ENCODE measurements at places on chromosomes 3 and 15.

GRCh38 chr3:53680028-53680427 is 166.2 kb downstream of the CHDH start:
- no peak for DNase-seq

DNA sequence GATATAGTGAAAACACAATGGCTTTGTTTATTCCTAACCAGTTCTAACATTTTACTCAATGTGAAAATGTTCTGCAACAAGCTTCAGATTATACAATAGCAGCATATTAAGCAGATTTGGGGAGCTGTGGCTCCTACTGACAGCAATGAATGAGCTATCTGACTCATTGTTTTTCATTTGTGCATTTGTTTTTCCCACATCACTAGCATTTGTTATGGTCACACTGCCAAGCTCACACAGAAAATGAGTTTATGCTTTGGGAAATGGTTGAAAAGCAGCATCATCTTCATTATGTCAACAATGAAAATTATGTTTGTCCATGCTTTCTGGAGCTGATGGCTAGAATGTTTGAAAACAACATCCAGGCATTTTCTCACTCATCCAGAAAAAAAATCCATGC is 53.5 kb downstream of the ZPLD1 start:
- DNase-seq: no peak

DNA sequence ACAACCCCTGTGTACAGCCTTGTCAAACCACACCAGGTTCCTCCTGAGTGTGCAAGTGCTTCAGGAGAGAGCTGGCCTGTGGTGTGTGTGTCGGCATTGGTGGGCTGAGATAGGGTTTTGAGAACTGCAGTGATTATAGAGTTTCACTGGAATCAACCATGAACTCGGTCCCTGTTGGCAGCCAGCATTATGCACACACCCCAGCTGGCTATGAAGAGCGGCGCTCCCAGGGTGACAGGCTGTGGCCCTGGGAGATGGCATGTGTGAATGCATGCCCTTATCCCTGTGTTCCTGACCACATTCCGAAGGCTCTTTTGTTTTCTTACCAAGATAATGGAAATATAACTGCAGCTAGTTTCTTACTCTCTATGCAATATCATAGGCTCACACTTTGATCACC is 101.8 kb downstream of the SNRK start:
- no peak for DNase-seq

- DNase-seq: no peak
Observed at GRCh38 chr3:24589931-24590880, 95.6 kb upstream of the THRB start.

DNA sequence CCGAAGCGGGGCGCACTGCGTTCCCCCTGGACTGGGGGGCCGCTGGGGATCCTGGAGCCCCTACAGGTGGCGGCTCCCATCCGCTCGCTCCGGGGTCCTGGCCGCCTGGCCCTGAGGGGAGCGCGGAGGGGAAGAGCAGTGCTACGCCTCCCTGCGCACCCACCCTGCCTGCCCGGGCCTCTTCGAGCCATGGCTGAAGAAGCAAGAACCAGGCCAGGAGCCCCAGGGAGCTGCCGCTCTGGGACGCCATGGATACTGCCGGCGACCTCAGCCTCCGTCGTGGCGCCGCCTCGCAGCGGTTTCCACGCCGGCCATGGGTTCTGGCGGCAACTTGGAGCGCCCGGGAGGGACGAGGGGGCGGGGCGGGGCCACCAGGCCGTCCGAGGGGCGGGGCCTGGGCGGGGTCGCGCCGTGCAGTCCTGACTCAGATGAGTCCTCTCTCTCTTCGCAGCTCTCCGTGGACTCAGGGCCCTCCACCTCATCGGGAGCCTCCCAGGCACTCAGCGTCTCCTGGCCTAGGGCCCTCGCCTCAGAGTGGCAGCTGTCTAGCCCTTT is 50.9 kb downstream of the MYL3 start:
- no peak for DNase-seq

GRCh38 chr3:59450437-59450836 is 400.6 kb upstream of the CFAP20DC start:
- DNase-seq: no peak
